ENCODE measurements at places on chromosomes 11 and 22.

DNA sequence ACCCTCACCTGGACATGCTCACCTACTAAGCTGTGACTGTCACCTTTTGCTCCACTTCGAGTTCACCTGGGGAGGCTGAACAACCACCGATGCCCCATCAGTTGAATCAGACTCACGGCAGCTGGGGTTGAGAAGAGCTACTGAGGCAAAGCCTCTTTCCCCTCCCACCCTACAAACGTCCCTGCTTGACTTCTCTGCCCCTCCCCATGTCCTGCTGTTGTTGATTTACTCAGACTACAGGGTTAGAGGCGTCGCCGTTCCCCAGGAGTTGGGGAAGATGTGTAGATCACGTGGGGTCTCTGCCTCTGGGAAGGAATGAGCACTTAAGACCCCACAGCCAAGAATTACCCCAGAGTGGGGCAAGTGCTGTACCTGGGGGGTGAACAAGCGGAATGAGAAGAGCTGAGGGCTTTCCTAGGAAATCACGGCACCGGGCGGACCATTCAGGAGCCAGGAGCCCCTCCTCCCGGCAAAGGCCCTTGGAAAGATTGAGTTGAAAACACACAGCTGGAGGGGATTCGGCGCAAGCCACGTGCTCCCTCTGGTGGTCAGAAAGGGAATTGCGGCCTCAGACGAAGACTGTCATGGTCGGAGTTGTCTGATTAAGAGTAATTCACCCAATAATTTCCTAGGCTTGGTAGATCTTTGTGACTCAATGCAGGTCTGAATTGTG lies 7.0 kb downstream of the FXYD2 start:
- DNase-seq, result peak; percentile 94

GRCh38 chr11:12274056-12274455 lies 103.3 kb upstream of the PARVA start:
- no peak for DNase-seq

GRCh38 chr11:122399375-122399774 lies 256.1 kb upstream of the UBASH3B start:
- DNase-seq, result no peak

- no peak for DNase-seq
Measured at GRCh38 chr11:109034339-109034696, 369.4 kb downstream of the DDX10 start.

DNA sequence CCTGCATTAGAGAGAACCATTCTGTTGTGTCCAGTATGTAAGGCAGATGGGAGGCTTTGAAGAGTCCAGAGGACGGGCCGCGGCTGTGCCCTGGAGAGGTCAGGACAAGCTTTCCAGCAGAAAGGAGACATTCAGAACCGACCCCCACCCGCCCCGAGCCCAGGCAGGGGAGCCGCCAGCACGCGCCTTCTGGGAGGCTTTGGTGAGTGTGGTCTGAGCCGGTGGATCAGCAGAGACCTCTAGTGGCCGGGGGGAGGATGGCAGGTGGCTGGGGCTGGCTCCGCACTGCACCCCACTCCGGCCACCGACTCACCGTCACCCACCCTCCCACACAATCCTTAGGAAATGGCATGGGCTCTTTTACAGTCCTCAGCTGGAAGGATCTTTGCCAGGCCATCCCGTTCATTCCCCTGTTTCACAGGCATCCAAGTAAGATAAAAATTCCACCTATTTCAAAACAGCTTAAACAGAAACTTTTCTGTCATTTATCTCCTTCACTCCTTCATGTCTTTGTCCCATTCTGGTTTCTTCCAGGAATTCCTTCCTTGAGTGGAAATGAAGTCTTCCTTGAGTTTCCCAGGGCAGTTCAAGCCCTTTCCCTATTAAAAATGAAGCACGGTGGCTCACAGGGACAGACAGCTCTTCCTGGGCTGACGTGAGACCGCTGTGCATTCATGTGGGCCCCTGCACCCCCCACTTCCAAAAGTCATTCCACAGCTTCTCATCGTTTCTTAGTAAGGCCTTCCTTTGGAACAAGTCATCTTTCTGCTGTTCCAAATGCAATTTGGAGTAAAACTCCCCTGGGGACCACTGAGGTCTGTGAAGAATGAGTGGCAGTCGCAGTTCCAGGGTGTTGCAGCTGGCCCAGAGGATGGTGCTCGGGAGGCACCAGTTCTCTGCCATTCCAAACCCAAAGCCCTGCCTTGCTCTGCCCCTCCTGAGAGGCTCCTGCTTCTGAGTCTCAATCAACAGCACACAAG lies 91.0 kb downstream of the FEZ1 start:
- DNase-seq, result peak; percentile 82

DNA sequence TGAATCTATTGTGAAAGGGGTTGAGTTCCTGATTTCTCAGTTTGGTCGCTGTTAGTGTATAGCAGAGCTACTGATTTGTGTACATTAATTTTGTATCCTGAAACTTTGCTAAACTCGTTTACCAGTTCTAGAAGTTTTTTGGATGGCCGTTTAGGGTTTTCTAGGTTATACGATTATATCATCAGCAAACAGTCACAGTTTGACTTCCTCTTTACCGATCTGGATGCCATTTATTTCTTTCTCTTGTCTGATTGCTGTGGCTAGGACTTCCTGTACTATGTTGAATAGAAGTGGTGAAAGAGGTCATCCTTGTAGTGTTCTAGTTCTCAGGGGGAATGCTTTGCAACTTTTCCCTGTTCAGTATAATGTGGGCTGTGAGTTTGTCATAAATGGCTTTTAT lies 24.6 kb upstream of the OOSP4B start:
- DNase-seq, result no peak

DNA sequence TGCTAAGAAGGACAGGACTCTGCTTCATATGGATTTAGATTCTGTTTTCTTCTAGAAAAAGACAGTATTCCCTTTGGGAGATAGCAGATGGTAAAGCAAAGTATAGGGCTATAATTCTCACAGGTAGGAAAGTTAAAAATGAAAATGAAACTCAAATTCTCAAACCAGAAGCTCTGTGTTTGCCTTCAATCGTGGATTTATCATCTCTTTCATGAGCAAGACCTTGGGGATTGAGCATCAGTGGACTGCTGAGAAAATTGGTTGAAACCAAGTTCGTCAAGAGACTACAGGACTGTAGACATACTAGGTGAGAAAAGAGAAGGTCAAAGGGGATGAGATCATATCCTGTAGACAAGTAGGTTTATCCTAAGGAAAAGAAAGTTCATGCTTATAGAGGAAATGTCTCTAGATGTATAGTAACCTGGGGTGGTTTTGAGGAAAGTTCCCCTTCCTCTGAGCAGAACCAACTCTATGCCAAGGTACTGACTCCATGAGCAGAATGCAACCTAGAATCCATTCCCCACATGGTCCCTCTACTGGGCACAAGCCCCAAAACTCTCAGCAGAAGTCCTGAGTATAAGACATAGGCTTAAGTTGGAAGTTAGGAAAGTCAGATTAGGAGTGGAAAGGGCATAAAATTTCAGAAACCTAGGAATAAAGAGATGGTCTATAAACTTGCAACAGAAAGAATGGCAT lies 46.5 kb downstream of the SLC5A12 start:
- DNase-seq, result no peak

DNA sequence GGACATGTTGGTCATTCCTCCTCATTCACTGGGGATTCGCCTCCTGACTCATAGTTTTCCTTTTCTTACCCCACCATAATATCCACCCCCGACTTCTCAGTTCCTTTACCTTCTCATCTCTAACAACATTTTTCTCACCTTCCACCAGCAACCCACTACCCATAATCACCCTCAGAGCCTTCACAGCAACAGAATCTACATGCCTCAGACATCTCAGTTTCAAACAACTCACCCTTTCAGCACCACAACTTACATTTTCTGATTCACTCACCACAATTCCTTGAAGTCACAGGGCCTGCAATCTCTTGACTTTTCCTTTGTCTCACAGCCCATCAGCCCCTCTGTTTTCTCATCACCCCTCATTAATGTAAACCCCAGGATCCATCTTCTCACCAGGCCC lies 2.3 kb upstream of the MTNR1B start:
- DNase-seq, result no peak

DNA sequence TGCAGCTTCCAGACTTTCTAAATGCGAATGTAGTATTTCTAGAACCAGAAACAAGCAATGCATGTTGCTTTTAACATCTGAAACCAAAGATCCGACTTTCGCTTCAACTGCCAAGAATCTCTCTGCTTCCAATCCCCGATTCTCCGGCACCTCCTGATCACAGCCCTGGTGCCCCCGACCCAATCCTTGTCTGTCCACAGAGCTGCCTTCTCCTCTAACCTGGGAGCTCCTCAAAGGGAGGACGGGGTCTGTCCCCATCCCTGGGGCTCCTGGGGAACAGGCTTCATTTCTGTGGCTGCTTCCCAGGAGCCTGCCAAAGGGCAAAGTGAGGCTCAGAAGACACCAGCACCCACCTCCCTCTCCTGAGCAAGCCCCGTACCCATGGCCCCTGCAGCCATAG lies 521 bp downstream of the ALDH3B2 start:
- no peak for DNase-seq

DNA sequence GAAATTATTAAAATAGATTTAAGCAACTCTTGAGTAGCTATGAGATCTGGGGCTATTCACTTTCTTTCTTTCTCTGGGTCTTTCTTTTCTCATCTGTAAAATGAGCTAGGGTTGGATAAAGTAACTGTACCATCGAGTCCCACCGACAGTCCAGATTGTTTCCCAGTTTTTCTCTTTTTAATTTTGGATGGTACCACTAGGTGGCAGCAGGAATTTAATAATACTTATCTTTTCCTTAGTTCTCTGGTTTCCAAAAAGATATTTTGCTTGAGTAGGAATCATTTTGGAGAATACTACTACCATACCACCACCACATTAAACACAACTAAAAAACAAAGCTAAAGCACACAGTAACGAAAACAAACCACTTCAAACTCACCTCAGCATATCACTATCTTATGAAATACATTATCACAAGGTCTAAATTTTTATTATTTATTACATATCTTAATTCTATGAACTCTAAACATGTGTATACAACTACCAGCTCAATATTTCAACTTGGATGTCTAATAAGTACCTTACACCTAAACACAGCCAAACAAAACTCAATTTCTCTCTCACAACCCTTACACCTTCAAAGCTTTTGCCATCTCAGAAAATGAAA lies 584.0 kb downstream of the KCNA4 start:
- no peak for DNase-seq

- DNase-seq, result no peak
Measured at GRCh38 chr11:65185869-65186341, 4.2 kb downstream of the CAPN1 start.

GRCh38 chr11:67605231-67606011 lies 1.3 kb upstream of the NDUFV1 start:
- no peak for DNase-seq

DNA sequence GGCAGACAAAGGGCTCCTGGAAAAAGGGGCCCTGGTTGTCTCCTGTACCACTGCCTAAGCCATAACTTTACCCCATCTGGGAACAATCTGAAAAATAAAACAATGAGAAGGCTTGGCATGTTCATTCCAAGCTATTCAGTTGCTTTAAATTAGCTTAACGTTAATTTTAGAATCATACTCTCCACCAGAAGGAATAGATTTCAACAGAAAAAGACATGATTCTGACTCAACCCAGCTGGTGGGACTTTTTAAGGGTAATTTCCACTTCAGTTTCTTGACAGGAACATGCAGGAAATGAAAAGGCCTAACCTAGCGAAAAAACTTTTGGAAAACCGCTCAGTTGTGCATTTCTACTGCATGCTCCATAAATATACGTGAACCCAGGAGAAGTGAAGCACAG lies 7.9 kb downstream of the SF3A1 start:
- no peak for DNase-seq

DNA sequence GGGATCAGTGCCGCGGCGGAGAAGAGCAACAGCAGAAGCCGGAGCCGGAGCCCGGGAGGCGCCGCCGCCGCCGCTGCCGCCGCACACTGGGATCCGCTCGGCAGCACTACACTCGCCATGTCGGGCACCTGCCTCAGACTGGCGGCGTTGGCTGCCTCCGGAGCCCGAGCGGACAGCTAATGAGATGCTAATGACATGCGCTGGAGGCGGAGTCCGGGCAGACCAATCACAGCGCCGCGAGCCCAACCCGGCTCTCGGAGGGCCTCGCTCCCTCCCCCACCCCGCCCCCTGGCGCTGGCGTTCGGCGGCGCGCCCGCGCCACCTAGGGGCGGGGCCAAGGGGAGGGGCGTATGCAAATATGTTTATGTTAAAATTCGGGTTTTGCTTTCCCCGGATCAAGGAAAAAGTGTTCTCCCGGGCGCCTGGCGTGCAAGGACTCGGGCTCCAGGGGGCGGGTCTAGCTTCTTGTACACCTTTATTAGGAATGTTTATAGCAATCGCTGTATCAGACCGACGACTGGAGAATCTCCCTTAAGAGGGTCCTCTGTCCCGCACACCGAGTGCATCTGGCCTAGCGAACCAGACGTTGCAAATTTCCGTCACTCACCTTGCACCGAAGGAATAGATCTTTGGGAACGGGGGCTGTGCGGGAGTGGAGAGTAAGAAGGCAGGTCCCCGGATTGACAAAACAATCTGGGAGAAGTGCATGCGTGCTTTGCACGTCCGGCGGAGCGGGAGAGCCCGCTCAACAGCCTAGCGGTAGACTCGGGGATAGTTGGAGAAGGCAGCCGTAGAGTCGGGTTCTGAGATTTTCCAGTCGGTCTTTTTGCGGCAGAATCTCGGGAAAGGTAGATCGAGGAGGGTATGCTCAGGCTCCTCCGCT lies at the start of gene CADM1:
CADM1 (minus strand) TSS at position 140 of the 883 bp plus-strand sequence.
- DNase-seq, result peak; percentile 78

- DNase-seq, result no peak
Measured at GRCh38 chr22:35821654-35822053, 104.0 kb downstream of the APOL5 start.

DNA sequence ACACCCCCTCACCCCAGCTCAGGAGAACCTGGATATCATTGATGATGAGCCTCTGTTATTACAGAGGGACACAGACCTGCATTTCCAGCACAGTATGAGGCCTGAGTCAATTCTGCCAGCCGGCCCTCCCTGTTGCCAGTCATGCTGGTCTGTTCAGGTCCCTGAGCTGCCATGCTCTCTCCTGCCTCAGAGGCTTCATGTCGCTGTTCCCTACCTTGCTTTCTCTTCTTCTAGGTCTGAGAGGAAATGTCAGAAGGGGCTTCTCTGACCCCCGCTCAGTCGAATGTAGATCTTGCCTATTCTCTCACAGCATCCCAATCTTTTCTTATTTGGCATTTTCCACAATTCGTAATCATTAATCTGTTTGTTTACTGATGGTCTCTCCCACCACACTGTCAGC lies 21.8 kb upstream of the ABCC8 start:
- DNase-seq, result no peak

DNA sequence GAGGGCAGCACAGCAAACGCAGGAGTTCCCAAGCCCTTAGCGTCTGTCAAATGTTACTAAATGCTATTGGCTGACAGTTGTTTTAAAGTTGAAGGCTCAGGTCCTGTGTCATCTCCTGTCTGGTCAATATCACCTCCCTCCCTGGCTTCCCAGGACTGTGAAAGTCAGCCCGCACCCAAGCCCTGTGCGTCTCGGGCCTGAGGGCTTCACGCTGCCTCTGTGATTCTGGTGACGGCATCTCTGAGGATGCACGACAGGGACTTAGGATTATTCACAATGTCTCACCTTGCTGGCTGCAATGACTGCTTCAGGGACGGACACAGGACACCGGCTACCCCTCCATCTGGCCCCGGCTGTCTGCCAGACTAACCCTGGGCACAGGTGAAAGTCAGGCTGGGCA lies 415.3 kb downstream of the CTTN start:
- no peak for DNase-seq
